ENCODE measurements at places on chromosomes 2 and 18.

DNA sequence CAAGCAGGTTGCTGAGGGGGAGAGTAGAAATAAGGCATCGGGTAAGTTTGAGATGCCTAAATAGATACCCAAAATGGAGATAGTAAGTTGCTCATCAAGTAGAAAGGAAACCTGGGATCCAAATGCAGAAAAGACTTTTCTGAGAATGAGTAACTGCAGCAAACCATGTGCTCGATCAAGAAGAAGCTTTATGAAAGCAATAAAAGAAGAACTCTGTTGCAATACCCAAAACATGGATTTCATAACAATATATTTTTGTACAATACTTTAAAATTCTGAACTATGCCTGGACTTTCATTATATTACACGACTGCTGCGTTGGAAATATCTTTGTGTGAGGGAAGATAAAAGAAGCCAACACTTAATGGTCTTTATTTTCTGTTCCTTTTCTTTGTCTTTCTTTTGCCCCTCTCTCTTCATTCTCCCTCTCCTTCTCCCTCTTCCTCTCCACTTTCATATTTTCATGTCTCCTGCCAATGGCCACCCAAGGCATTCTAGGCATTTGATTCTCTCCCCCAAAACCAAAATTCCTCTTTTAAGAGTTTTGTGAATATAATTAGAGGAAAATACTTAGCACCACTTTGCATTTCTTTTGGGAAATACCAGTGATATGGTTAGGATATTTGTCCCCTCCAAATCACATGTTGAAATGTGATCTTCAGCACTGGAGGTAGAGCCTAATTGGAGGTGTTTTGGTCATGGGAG lies 257.6 kb downstream of the MREG start:
- peak; percentile 60 for DNase-seq

- no peak for DNase-seq
Measured at GRCh38 chr2:136962105-136962725, 196.9 kb downstream of the THSD7B start.

- no peak for DNase-seq
Measured at GRCh38 chr2:238305965-238306671, 14.2 kb upstream of the TRAF3IP1 start.

GRCh38 chr2:129606496-129607270 lies 372.8 kb upstream of the RAB6C start:
- DNase-seq: no peak
